ENCODE measurements at places on chromosomes 13 and 19. TPM values are rescaled to one million over a fixed set of nuclear protein-coding genes. Genes with fewer than 3 reads are reported as not detected.

The ZNF468 gene
- total RNA-seq = 26.9 TPM

The DPF1 gene
- total RNA-seq = not detected

The GIPR gene
- total RNA-seq = 10.1 TPM

The POGLUT2 gene
- total RNA-seq = 2.0 TPM

The CGB8 gene
- not detected for total RNA-seq

The KLK8 gene
- not detected for total RNA-seq

The HSD17B14 gene
- 3.5 TPM for total RNA-seq

The PCDH9 gene
- total RNA-seq = 2.4 TPM

The ZNF98 gene
- total RNA-seq = not detected

Measured in transverse colon (tissue), 4 donors.